Neural crest cell (in vitro differentiated cells): ENCODE measurements at places on chromosomes 4 and X.

GRCh38 chr4:153513596-153513995 is 47.4 kb downstream of the TMEM131L start:
- DNase-seq, result no peak

- no peak for DNase-seq
Measured at GRCh38 chrX:22060415-22061280, 28.5 kb downstream of the PHEX start.

- no peak for DNase-seq
Measured at GRCh38 chrX:39815631-39816030, 282.1 kb downstream of the BCOR start.

DNA sequence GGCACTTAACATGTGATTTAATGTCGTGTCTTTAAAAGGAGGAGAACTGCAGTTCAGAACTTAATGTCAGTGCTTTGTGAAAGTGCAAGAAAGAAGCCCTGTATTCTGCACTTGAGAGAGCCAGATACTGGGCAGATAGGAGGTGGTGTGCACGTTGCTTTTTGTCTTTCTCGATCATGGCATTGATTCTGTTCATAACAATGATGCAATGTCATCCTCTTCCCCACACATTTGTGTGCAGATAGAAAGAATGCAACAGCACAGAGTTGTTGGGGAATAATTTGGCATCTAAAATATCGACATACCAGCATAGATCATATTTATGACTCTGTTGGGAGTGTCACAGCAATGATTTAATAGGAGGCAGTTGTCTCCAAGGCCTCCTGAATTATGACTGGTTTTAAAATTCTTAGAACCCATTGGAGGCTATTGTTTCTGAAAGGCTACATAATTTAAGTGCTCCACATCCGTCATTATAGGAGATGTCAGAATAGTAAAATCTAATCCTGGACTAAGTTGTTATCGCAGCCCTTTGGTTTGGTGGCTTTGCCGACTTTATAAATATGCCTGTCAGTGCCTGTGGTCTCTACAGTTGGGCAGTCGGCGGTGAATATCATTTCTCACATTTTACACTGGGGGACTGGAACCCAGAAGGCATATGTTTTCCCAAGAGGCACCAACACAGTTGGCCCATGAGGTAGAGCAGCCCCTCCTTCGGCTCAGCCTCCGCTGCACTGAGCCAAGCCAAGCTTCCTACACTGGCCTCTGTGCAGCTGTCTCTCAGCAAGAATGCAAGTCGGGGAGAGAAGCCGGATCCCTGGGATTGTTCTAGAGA is 124.9 kb downstream of the PTTG2 start:
- DNase-seq, result no peak

- DNase-seq, result no peak
Measured at GRCh38 chr4:128354205-128354821, 66.7 kb upstream of the PGRMC2 start.

GRCh38 chrX:50705042-50705441 is 109.0 kb downstream of the SHROOM4 start:
- DNase-seq, result no peak

- no peak for DNase-seq
Measured at GRCh38 chr4:127988638-127989037, 23.4 kb downstream of the ABHD18 start.

- DNase-seq, result no peak
Measured at GRCh38 chrX:97787311-97787710, 903.6 kb downstream of the RPA4 start.

DNA sequence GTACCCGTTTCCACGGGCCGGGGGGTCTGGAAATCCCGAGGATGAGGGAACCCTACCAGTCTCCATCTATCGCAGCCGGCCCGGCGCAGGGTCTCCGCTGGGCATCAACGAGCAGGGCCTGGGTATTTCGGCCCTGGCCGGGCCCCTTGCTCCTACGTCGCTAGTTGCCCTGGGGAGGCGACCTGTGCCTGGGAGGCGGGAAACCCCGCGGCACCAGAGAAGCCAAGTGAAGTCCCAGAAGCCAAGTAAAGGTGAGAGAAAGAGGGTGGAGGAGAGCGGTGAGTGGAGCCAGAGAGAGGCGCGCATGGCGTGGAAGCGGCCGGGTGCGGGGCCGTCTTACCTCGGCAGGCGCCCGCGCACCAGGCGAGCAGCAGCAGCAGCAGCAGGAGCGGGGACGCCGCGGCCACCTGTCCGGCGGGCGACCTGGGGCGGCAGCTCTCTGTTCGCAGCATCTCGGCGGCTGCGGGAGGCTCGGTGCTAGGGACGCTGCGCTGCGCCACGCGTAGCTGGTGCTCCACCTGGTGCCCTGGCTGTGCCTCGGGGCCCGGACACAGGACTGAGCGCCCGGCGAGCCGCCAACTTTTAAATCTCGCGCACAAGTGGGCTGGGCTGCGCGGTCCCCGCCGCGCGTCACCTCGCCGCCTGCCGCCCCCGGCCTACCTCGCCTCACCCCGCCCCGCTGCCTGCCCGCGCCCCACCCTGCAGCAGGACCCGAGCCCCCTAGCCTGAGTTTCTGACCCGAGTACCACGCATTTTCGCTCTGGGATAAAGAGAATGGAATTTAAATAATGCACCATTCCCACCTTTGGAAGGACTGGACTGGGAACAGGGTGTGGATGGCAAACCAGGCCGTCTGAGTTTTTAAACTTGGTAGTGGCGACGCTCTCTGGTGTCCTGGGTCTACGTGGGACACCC is at the start of gene NMU:
Gene NMU (minus strand): TSS at position 558 of the 915 bp plus-strand sequence. CDS start 106 bp downstream, at position 452.
- DNase-seq, result peak; percentile 23

DNA sequence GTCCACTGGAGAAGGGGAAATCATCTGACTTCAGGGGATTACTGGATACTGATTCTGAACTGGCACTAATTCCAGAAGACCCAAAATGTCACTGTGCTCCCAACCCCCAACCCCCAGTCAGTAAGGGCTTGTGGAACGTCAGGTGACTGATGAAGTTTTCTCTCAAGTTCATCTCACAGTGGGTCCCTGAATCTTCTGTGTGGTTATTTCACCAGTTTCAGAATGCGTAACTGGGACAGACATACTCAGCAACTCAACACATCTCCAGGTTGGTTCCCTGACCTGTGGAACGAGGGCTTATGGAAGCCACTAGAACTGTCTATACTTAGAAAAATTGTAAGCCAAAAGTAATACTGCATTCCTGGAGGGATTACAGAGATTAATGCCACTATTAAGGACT is 45.3 kb downstream of the DDX60L start:
- no peak for DNase-seq

DNA sequence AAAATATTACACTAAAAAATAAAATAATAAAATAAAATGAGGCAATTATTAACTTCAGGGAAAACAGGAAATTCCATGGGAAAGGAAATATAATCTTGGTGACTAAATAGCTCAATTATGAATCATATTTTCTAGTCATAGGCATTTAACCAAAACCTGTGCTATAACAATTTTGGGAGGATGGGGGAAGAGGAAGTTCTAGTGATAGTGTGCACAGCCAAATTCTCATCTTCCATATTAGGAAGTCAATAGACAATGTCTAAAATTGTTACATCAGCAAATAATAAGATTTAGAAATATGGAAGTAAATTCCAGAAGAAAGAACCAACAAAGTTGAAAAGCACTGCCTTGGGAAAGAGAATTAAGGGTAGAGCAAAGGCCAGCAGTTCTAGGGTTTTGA is 2.8 kb downstream of the AWAT2 start:
- DNase-seq, result no peak

GRCh38 chr4:110033355-110034025 is 120.8 kb downstream of the EGF start:
- no peak for DNase-seq

DNA sequence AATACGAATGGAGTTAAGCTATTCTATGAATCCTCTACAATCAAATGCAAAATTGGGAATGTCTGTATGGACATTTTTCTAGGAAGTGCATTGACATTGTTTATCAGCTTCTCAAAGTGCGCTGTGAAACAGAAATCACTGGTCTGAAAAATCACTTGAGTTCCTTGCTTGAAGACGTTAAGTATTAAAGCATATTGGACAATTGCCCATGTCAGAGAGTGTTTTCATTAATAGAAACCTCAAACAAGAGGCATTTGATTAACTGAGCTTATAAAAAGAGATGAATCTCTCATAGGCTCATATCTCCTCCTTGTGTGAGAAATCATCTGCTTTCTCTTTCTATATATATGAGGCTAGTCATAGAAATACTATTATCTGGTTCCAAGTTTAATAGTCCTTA is 692.1 kb upstream of the POU3F4 start:
- no peak for DNase-seq

GRCh38 chr4:42048394-42048793 is 58.1 kb downstream of the SLC30A9 start:
- DNase-seq, result no peak

DNA sequence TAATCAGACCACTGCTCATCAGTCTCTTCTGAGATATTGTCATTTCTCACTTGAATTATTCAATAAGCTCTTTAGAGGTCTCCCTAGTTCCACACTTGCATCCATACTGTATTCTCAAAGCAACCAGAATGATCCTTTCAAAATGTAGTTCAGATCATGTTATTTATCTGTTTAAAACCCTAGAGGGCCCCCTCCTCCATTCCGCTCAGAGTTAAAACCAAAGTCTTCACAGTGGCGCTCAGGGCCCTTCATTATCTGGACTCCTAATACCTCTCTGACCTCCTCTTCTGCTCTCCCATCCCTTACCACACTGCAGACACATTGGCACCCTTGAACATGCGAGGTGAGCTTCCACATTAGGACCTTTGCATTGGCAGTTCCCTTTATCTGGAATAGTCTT is 32.7 kb upstream of the HPGDS start:
- DNase-seq, result no peak

DNA sequence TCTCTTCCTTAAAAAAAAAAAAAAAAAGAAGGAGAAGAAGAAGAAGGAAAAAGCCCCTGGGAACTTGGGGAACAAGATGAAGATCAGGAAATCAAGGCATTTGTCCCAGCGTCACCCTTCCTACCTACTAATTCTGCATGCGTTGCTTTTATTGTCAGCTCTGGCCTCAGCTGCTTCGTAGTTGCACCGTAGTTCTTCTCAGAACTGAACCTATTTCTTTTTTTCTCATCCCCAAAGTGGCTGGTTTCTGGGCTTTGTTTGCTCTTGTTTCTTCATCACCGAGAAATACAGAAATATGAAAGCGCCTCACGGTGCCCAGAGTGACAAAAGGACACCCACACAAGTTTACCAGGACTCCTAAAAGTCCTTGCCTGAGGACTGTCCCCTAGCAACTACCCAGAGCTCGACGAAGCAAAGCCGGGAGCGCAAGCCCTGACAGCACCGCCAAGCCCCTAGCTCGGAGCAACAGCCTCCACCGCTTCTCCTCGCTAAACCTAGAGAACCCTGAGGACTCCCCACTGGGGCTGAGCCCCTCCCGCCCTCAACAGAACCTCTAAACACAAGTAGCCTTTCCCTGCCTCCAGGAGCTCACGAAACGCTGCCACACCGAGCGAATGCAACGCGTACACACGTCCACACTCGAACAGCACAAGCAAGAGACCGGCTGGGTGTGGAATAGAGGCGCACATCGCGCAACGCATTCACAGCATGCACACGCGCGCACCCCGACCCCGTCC is 710 bp downstream of the PRKG2 start:
- peak; percentile 12 for DNase-seq

- DNase-seq, result peak; percentile 23
Measured at GRCh38 chrX:72142094-72142793, 10.5 kb upstream of the RTL5 start.

- peak; percentile 21 for DNase-seq
Measured at GRCh38 chr4:5824635-5825034, 68.3 kb downstream of the CRMP1 start.

DNA sequence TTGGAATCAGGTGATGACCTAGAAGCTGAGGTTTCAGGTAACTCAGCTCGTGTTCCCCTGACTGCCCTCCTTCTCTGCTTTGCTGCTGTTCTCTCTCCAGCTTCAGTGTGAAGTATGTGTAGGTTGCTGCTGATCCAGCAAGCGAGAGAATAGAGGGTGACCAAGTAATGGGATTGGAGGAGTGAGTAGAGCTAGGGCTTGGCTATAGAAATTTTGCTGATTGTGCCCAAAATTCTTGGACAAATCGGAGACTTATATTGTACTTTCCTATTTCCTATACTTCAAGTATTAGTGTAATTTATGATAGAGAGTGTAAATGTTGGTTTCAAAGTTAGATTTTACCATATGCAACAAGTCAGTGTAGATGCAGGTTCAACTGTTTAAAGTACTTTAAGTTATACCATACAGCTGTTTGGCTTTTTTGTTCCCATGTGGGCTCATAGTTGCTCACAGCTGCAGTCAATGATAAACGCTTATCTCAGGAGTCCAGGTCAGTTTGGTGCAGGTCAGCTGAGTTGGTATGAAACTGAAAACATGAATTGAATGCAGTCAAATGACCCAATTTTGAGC is 48.0 kb downstream of the RAPGEF2 start:
- no peak for DNase-seq

- no peak for DNase-seq
Measured at GRCh38 chrX:74510401-74510800, 89.1 kb downstream of the SLC16A2 start.

- no peak for DNase-seq
Measured at GRCh38 chr4:95068401-95068800, 310.6 kb downstream of the BMPR1B start.

GRCh38 chr4:7847206-7847605 is 92.5 kb downstream of the AFAP1 start:
- no peak for DNase-seq

GRCh38 chr4:94168321-94168720 is 39.3 kb upstream of the SMARCAD1 start:
- DNase-seq, result no peak

DNA sequence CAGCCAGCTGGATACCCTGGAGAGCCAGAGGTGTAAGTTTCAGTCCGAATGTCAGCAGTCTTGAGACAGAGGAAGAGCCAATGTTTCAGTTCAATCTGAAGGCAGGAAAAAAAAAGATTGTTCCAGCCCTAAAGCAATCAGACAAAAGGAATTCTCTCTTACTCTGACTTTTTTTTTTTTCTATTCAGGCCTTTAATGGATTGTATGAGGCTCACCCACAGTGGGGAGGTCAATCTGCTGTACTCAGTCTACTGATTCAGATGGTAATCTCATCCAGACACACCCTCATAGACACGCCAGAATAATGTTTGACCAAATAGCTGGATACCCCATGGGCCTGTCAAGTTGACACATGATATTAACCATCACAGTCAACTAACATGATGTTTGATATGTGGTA is 51.9 kb downstream of the TEX13A start:
- no peak for DNase-seq

GRCh38 chr4:105878668-105879067 is 16.6 kb upstream of the NPNT start:
- DNase-seq, result no peak
